ENCODE measurements at places on chromosomes 6 and 20.

DNA sequence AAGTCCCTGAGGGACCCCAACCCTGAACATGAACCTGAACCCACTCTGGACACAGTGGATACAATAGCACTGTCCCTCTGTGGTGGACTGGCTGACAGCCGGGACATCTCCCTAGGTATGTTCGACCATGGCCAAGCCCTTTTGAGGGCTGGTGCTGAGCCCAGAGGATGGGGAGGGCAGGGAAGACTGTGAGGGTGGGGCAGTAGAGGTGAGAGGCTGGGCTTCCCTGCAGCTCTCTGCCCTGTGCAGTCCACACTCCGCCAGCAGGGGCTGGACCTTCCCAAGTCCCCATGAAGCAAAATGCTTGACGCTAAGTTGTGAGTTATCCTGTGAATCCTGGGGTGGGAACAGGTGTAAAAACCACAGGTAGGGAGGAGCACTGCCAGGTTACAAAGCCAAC, 11.5 kb downstream of the LPIN3 start:
- no peak for DNase-seq

DNA sequence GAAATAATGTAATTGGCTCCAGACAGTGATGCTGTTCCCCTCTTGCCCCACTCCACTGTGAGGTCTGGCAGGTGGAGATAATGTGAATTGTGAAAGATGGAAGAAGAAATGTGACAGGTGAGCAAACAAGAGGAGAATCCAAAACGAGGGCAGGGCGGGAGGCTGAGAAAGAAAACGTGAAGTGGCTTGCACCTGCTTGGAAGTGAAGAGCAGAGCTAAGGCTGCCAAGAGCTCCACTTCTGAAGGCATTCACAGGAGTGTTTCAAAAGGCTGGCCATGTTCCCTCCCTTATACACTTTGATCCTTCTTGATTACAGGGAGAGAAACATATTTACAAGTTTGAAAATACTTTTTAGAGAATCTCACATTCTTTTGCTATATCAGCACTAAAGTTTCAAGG, 359.4 kb downstream of the EPHA7 start:
- DNase-seq, result no peak

DNA sequence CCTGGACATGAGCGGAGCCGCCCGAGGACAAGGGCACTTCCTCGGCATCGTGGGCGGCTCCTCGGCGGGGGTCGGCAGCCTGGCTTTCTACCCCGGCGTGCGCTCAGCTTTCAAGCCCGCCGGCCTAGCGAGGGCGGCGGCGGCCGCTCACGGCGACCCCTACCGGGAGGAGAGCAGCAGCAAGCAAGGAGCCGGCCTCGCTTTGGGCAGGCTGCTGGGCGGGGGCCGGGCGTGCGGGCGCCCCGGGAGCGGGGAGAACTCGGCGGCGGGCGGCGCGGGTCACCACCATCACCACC, 6.7 kb downstream of the PRDM13 start:
- peak; percentile 34 for DNase-seq

- DNase-seq, result no peak
These were observed 79.3 kb downstream of the SLC35F1 start for GRCh38 chr6:117986396-117986795.

DNA sequence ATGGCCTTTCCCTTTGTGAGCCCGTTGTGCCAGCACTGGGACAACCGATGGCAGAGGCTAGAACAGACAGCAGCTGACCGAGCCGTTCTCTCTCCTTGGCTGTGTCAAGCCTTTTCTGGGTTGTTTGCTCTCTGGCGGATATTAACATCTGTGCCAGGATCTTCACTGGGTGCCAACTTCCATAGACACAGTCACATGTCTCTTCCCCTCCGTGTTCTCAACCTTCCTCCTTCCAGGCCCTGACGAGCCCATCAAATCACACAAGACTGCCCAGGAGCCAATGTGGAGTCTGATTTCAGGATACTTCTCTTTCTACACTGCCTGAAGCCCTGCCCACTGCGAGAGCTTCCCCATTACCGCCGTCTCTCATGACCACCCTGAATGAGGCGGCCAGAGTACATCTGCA, 111.0 kb upstream of the RALGAPA2 start:
- DNase-seq, result no peak

DNA sequence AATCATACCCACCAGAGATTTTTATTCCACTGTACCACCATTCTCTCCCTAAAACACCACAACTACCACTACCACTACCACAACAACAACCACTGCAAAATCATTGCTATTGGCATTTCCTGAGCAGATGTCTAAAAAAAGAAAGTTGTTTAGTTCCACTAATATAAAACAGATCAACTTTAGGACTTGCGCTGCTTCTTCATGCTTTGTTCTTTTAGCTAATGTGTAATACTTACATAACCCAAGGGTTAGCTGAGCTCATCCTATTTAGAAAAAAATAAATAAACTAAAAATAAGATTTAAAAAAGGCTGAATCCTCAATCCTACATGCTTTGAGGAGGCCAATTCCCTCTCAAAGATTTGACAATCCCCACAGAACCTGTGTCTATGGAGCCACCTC, 11.4 kb downstream of the IYD start:
- DNase-seq, result peak; percentile 26

DNA sequence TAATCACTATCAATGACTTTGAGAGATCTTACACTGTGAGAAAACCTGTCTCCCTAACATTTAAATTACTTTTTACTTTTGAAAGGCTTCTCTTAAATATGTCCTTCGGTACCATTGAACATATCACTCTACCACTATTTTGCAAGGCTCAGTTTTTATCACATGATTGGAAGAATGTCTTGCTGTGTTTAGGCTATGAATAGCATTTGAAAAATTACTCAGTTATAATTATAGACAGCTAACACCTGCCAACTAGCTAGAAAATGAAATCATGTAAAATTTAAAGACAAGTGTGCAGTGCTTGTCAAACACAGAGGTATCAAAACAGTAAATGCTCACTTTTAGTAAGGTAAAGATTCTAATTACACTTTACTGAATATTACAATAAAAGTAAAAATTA, 11.0 kb downstream of the SESN1 start:
- no peak for DNase-seq

DNA sequence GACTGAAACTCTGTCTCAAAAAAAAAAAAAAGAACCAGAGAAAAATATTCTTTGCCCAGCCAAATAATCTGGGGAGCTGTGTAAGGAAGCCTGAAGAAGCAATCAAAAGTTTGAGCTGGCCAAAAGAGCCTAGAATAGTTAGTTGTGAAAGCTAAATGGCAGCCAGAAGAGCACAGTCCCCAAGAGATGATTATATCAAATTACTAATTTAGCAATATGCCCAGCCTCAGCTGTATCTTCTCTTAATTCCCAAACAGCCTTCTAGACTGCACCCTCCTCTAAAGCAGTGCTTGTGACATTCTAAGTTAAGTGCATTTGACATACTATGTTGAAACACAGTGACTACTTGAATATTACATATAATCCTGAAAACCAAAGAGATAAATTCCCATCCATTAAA, 38.9 kb downstream of the CDK19 start:
- DNase-seq, result no peak

- DNase-seq, result no peak
These were observed 680.5 kb downstream of the QKI start for GRCh38 chr6:164095056-164095455.

DNA sequence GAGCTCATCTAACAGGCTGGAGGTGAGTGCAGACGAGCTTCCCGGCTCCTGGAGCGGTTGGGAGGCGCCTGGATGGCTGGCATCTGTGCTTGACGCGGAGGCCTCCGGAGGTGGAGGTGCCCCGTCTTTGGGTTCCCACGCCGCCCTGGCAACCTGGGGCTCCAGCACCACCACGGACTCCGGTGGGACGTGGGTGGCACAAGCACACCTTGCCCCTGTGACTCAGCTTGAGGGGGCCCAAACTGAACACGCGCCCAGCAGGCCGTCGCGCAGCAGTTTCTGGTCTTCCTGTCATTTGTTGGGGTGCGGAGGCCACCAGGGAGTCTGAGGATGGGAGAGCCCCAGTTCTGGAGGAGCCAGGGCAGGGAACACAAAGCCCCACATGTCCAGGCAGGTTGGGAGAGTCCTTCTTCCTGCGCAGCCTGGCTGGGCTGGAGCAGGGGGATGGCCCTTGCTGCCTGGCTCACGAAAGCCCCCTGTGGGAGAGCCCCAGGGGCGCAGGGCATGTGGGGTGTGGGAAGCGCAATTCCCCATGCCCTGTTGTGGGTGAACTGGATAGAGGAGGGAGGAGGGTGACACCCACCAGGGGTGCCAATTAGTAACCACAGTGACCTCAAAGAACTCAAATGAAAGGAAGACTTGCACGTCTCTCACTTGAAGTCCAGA, 1378.6 kb upstream of the DEFB115 start:
- no peak for DNase-seq

DNA sequence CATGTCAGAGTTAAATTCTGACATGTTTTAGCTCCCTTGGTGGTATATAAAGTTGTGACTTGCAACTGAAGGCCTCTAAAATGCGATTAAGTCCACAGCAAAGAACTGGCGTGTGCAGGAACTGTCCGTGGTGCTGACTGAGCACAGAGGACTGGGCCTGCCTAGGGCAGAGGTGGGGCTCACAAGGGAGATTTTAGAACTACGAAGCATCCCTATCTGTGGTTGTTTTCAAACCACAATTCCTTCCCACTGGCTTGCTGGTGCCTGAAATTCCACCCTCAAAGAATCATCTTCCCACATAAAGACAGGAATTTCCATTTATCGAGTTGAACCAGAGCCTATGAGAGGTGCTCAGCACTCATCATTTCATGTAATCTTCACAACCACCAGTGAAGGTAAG, 30.1 kb downstream of the RIMS4 start:
- peak; percentile 64 for DNase-seq

DNA sequence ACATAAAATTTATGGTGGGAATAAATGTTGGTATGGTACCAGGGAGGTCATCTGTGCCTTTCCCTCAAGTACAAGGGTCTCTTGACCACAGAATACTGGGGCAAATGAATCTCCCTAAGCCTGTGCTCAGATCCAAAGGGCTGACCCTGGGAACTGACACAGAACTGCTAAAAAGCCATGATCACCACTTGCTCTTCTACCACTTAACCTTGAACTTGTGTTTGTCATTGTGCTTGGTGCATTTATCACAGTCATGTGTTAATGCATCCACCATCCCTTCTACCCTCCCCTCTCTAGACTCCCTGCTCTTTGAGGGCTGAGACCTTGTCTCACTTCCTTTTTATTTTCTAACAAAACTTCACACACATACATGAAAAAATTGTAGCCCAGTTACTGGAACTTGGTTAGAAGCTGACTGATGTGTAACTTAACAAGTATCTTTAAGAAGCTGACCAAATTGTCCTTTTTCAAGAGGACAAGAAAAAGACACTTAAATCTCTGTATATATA, 46.1 kb upstream of the PBOV1 start:
- no peak for DNase-seq

DNA sequence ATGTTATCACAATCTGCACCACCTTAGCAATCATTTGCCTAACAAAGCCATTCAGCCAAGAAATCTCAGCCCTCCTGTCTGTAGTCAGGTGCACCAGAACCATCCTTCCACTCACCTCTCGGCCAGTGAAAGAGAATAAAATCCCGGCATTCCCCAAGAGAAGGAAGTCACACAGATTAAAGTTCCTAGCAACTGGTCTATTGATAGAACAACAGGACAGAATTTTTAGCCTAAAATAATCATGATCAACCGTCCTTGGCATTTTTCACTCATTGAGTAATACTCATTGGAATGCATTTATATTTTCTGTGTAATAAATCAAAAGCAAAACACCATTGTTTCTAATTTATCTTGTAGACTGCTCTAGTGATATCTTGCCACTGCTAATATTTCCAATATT, 85.7 kb upstream of the CDH4 start:
- DNase-seq, result peak; percentile 60

DNA sequence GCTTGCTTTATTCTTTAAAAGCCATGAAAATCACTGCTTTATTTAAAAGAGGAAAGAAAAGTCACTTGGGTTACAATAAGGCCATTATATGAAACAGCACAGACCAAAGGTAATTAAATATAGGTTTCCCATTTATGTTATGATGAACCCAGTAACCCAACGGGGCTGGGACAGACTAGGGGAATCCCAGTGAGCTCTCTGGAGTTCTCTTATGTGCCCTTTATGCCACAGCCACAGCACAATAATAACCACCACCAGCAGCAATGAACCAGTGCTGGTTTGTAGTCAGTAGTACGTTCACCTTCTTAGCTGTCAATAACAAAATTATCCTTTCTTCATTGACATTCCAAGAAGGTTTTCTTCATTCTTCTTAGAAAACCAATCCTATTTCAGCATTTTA, 87.4 kb downstream of the KIF13A start:
- no peak for DNase-seq

GRCh38 chr6:64591676-64592036, 956.1 kb downstream of the PHF3 start:
- no peak for DNase-seq

DNA sequence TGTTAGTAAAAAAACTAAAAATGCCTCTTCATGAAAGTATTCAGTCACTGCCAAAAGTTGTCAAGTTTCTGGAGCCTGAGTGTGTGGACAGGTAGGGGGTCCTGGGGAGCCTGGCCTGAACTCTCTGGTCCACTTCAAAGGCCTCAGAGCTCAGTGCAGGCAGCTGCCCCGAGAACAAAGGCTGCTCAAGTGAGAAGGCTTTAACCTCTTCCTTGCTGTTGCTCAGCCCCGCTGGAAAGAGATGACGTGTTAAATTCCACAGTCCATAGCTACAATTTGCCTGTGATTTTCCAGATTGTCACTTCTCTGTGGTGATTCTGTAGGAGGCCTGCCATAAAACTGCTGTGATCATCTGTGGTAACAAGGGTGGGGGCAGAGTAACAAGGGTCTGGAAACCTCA, 96.9 kb downstream of the FAM120B start:
- DNase-seq, result peak; percentile 82

DNA sequence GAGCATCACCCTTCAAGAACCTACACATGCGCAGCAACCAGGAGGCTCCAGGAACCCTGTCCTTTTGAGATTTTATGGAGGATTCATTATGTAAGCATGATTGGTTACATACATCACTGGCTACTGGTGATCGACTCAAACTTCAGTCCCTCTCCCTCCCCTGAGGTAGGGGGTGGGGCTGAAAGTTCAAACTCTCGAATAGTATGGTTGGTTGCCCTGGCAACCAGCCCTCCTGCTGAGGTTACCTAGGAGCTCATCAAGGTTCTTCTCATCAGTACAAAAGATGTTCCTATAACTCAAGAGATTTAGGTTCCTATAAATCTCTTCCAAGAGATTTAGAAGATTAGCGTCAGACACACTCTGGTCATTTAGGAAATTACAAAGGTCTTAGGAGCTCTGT, 21.9 kb upstream of the ZSCAN9 start:
- no peak for DNase-seq

- DNase-seq, result peak; percentile 56
These were observed 173.1 kb upstream of the SSTR4 start for GRCh38 chr20:22861990-22862389.

- no peak for DNase-seq
These were observed 9.7 kb downstream of the CNBD2 start for GRCh38 chr20:35978041-35978513.

DNA sequence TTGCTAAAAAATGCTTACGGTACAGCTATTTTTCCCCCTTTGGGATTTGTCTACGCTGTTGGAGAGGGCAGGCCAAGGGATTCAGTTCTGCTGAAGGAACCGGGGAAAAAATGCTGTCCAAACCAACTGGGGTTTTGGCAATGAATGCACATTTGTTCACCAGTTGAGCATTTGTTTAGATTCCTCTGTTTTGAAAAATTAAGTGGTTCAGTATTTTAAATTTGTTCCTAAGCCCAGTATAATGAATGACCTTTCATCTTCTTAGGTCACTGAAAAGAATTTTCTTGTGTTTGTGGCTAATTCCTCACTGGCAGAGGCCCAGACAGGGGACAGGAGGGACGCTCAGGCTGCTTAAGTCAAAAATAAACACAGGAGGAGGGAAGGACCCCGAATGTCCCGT, 10.8 kb upstream of the EYA2 start:
- no peak for DNase-seq

Data from fibroblast of skin of right biceps (primary cell).